Vagina (tissue), 2 donors: ENCODE measurements at places on chromosomes 1 and 21.

DNA sequence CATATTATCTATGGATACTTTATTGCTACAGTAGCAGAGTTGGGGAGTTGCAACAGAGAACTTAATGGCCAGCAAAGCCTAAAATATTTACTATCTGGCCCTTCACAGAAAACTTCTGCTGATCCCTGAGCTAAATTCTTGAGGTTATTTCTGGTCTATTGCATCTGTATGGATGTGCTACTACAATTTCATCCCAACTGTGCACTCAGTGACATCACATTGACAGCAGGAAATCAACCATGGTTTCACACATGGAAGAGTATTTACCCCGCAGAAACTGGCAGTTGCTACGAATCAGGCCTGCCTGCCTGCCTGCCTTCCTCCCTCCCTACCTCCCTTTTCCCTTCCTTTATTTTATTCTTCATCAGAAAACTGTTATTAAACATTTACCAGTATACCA lies 12.1 kb downstream of the CLCA2 start:
- H3K27ac ChIP-seq = no peak overlapping the region
- no peaks in the 10 kb centered on the region for H3K4me1 ChIP-seq
- no peaks in the 10 kb centered on the region for H3K27me3 ChIP-seq
- DNase-seq = no peak
- H3K36me3 ChIP-seq = no peaks in the 10 kb centered on the region

GRCh38 chr1:109793486-109794318 lies 30.0 kb upstream of the EPS8L3 start:
- no peaks in the 10 kb centered on the region for H3K27me3 ChIP-seq
- no peaks in the 10 kb centered on the region for H3K36me3 ChIP-seq
- no peak for DNase-seq
- peaks cover 43% of the 10 kb centered on the region for H3K4me1 ChIP-seq

DNA sequence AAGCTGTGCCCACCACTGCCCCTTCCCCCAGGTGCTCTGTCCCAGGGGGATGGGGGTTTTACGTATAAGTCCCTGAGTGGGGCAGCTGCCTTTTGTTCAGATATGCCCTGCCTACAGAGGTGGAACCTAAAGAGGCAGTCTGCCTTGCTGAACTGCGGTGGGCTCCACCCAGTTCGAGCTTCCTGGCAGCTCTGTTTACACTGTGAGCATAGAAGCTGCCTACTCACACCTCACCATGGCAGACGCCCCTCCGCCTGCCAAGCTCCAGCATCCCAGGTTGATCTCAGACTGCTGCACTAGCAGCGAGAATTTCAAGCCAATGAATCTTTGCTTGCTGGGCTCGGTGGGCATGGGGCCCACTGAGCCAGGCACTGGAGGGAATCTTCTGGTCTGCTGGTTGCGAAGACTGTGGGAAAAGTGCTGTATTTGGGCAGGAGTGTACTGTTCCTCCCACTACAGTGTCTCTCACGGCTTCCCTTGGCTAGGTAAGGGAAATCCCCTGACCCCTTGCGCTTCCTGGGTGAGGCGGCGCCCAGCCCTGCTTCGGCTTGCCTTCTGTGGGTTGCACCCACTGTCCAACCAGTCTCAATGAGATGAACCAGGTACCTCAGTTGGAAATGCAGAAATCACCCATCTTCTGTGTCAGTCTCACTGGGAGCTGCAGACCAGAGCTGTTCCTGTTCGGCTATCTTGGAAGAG lies 17.6 kb upstream of the RWDD3 start:
- H3K36me3 ChIP-seq = no peaks in the 10 kb centered on the region
- no peak for DNase-seq
- no peak overlapping the region for H3K4me3 ChIP-seq
- no peaks in the 10 kb centered on the region for H3K27me3 ChIP-seq
- H3K27ac ChIP-seq = no peak overlapping the region

DNA sequence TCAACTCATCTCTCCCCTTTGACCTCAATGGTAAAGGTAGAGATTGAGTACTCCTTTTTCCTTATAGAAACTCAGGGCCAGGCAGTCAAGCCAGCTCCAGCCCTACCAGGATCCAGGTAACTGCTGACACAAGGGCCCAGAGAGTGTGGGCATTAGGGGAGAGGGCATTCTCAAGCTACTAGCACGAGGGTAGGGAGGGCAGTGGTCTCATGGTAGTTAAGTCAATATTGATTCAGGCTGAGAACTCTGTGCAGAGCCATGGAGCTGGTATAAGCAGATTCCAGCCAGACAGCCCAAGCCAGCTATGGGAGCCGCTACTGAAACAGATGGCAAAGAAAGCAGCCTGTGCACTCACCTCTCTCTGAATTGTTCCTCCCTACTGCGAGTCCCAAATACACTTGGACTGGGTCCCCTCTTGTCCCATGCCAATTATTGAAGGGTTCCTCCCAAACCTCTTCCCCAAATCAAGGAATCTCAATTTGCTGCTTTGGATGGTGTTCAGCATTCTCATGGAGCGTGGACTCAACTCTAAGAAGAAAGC lies 2.8 kb downstream of the PI4KB start:
- no peak for DNase-seq
- H3K4me3 ChIP-seq = no peak overlapping the region
- no peak overlapping the region for H3K27ac ChIP-seq
- H3K4me1 ChIP-seq = peaks cover 72% of the 10 kb centered on the region
- no peaks in the 10 kb centered on the region for H3K27me3 ChIP-seq

- H3K4me3 ChIP-seq = no peak overlapping the region
- H3K27ac ChIP-seq = no peak overlapping the region
- H3K4me1 ChIP-seq = no peaks in the 10 kb centered on the region
- H3K27me3 ChIP-seq = no peaks in the 10 kb centered on the region
- no peaks in the 10 kb centered on the region for H3K36me3 ChIP-seq
Observed at GRCh38 chr1:197600751-197601150, 174.5 kb downstream of the DENND1B start.

- H3K4me1 ChIP-seq = peaks cover 28% of the 10 kb centered on the region
- no peak overlapping the region for H3K4me3 ChIP-seq
- H3K27me3 ChIP-seq = no peaks in the 10 kb centered on the region
- no peak overlapping the region for H3K27ac ChIP-seq
- no peak for DNase-seq
- H3K36me3 ChIP-seq = no peaks in the 10 kb centered on the region
Observed at GRCh38 chr21:44050276-44050675, 38.2 kb downstream of the TRAPPC10 start.

DNA sequence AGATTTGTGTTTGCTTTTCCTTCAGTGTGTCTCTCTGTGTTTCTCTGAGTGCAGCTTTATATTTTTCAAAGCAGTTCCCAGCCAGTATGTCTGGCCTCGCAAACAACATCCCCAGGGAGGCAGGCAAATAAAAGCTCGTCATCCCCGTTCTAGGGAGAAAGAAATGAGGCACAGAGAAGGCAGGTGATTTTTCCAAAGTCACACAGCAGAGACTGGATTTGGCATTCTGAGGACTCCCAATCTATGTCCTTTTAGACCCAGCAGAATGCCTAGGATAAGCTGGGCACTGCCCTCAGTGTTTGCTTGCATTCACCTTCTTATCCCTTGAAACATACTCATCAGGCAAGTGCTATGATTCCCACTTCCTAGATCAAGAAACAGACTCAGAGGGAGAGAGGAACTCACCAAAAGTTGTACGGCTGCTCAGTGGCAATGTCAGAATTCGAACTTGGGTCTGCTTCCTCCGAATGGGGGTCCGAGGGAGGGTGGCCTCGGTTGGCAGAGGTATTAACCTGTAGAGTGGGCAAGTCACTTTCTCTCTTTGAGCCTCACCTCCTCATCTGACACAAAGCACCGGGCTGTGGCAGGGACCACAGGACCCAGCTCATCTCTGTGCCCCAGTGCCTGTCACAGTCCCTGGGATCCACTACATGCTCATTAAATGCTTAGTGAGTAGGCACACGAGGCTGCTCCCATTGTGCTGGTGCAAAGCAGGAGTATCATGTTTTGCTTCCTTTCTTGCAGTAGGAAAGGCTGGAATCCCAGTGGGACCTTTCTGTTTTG lies 4.2 kb downstream of the RAP1GAP start:
- no peak for DNase-seq
- peaks cover 5% of the 10 kb centered on the region for H3K27me3 ChIP-seq
- no peak overlapping the region for H3K4me3 ChIP-seq

DNA sequence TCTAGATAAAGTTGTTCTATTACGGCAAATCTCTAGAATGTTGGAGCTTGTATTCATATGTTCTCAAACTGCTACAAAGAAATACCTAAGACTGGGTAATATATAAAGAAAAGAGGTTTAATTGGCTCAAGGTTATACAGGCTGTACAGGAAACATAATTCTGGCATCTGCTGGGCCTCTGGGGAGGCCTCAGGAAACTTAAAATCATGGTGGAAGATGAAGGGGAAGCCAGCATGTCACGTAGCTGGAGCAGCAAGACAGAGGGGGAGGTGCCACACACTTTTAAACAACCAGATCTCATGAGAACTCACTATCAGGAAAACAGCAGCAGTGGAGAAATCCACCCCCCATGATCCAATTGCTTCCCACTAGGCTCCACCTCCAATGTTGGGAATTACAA lies 390.4 kb upstream of the ADGRL4 start:
- H3K27ac ChIP-seq = no peak overlapping the region
- H3K27me3 ChIP-seq = no peaks in the 10 kb centered on the region
- H3K4me1 ChIP-seq = no peaks in the 10 kb centered on the region
- H3K4me3 ChIP-seq = no peak overlapping the region

DNA sequence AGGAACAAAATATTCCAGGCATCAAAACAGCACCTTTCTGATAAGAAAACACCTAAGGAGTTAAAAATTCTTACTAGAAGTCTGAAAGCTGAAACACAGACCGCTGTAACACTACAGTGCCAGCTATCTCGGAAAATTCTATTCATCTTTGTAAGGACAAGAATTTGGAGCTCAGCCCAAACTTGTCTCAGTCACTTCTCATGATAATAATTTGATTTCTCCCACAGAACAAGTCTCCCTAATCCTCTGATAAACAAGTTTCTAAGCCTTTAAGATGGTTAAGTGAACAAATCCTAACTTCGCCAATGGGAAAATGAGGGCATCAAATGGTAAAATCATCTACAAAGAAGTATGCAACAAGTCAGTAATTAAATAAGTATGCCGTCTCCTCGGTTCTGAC lies 59.9 kb downstream of the SIPA1L2 start:
- H3K4me1 ChIP-seq = no peaks in the 10 kb centered on the region
- no peak overlapping the region for H3K27ac ChIP-seq
- H3K36me3 ChIP-seq = no peaks in the 10 kb centered on the region
- no peak for DNase-seq
- no peak overlapping the region for H3K4me3 ChIP-seq

GRCh38 chr1:109271458-109271857 lies 11.5 kb downstream of the PSRC1 start:
- no peaks in the 10 kb centered on the region for H3K36me3 ChIP-seq
- DNase-seq = no peak
- no peak overlapping the region for H3K27ac ChIP-seq
- H3K27me3 ChIP-seq = no peaks in the 10 kb centered on the region
- no peak overlapping the region for H3K4me3 ChIP-seq

DNA sequence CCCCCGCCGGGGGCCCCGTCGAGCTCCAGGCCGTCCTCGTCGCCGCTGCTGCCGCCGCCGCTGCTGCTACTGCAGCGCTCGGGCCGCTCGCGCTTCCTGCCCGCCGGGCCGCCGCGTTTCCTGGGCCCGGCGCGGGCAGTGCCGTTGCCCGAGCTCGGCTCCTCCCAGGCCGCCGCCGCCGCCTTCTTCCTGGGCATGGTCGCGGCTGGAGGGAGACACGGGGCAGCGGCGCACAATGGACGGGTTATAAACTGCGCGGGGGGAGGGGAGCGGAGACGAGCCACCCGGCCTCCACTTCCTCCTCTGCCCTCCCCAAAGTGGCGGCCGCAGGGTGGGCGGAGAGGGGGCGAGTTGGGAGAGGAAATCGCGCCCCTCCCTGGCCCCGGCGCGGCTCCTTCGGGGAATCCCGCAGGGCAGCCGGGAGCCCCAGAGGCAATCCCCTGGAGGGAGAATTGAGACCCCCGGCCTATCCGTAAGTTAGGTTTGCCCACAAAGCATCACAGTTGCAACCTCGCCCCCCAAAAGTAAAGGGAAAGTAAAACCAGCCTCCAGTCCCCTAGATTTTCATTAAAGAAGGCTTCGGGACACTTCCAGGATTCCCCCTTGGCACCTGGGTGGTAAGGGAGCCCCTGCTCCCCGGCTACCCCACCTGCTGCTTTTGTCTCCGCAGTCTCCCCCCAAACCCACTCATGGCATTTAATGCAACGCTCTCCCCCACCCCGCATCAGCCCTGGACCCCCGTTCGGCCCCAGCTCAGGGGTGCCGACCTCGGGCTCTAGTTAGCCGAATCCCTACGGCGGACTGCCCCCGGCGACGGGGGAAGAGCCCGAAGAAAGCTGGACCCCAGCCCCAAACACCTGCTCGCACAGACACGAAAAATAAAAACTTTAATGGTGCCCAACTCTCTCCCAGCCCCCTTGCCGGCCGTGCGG lies 893 bp downstream of the RCC2 start:
- H3K36me3 ChIP-seq = no peaks in the 10 kb centered on the region
- no peak for DNase-seq
- H3K4me3 ChIP-seq = peak overlapping the region; percentile 90
- H3K27ac ChIP-seq = peak overlapping the region; percentile 89
- peaks cover 45% of the 10 kb centered on the region for H3K4me1 ChIP-seq

- no peaks in the 10 kb centered on the region for H3K36me3 ChIP-seq
- no peak overlapping the region for H3K27ac ChIP-seq
- H3K27me3 ChIP-seq = no peaks in the 10 kb centered on the region
Observed at GRCh38 chr1:102105931-102106550, 109.3 kb upstream of the OLFM3 start.

DNA sequence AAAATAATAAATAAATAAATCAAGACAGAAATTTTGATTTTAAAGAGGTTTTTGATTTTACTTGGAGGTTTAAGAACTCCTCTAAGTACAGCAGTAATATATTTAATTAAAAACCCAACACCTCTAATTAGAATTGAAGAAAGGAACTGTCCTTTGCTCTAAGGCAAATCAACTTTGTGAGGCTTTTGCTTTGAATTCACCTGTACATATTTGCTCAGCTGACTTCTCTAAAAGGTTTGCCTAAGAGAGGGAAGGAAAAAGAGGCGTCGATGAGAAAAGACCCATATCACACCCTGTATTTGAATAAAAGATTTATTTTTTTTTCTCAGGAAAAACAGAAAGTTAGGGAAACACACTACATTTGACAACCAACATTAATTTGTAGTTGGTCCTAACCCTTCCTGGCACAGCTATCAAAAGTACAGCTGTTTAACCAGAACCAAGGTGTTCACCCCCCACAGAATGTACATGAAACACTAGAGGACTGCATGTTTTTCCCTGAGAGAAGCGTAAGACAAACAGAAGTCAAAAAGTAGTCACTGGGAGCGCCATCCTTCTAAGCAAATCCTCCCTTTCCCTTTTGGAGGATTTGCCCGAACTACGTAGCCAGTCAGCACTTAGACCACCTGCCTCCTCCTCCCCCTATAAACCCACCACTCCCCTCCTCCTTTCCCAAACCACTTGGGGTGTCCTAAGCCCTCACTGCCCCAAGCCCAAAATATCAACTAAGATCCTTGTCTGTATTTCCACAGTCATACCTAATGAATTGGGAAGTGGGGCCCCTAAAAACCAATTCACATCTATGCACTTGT lies 4.9 kb downstream of the MCL1 start:
- peak overlapping the region; percentile 99 for H3K4me3 ChIP-seq
- H3K27ac ChIP-seq = peak overlapping the region; percentile 100
- DNase-seq = no peak
